GM23338 (cell line): ENCODE measurements at places on chromosomes 1 and 21.
A peak's percentile ranks its signal among the peaks of the same experiment; 100 is the strongest.

- peak; percentile 76 for DNase-seq
These were observed 27.5 kb downstream of the ATP8B2 start for GRCh38 chr1:154352581-154353459.

DNA sequence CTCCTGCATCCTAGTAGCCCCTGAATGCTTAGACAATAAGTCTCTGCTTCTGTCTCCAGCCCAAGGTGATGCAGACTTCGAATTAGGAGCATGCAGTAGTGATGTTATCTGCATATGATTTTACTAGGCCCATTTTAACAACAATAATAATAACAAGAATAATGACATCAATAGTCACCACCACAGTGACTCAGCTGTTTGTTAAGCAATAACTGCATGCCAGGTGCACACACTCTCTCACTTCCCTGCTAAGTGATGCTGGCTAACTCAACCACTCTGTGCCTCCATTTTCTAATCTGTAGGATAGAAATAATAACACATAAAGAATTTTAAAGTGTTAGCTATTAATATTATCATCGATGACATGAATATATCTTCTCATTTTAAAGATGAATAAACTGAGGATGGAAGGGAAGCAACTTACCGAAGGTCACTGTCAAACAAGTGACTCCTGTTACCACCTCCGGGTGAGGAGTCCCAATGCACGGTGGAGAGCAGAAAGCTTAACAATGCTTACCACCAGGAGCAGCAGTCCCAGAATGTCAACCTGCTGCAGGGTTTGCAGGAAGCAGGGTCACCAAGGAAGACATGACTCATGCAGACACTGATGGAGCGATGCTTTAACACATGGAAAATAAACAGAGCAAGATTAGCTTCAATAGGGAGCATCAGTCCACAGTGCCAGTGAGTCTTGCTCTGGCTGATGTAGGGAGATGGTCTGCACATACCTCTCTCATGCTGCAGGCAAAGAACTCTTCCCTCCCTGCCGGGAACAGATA is 290.2 kb downstream of the SPATA17 start:
- no peak for DNase-seq

DNA sequence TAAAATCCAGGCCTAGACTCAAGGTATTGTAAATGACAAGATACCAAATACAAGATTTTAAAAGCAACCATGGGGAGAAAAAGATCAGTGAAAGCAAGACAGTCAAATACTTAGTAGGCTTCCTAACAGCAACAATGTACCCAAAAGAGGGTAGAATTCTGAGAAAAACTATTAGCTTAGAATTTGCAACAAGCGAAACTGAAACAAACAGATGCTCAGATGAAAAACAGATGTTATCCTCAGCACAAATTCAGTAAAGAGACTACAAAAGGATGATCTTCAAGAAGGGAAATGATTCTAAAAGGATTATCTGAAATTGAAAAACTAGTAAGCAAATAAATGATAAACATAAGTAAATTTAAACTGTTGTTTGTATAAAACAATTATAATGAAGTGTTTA is 40.0 kb downstream of the PDC start:
- no peak for DNase-seq

DNA sequence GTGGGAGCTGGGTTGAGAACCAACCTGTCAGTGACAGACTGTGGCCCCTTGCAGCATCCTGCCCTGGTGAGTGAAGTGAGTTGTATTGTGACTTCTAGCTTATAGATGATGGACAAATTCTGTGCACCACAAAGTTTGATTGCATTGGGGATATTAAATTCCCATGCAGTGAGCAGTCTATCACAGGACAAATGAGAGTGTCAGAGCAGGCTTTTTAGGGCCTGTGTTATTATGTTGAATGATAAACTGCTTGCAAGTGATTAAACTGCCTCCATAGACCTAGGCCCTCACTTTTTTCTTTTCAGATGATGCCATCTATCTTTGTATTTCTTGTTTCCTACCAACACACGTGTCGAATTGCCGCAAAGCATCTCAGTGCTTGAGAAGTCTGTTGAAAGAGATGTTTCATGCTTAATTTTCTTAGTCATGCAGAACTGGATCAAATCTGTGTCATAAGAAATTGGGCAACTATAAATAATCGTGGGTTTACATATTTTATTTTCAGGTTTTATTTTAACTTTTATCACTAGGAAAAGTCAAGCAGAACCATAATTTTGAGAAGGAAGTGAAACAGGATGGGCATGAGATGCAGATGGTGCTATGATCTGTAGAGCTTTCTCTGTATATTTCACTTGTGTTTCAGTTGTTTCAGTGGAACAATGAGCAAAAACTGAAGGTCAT is 199.2 kb downstream of the S1PR1 start:
- DNase-seq = no peak

GRCh38 chr1:22450351-22451021 is 1.2 kb upstream of the ZBTB40 start:
- no peak for DNase-seq

GRCh38 chr1:26287033-26287711 is 7.3 kb downstream of the SH3BGRL3 start:
- DNase-seq = no peak

DNA sequence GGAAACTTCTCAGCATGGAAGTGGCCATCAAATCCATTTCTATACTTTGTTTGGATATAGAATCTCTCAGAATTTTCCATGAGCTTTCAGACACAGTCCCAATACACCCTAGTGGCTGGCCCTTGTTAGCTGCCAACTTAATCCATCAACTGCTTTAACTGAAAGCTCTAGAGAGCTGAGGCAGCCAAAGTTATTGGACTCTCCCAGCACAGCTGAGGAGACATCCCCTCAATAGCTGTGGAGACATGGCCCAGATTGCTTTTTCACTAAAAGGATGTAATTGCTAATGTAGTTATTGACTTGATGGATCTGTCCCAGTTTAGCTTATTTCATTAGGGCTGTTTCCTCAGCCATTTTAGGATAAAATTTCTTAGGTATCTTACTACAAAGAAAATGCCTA is 94.8 kb upstream of the PRMT6 start:
- no peak for DNase-seq

DNA sequence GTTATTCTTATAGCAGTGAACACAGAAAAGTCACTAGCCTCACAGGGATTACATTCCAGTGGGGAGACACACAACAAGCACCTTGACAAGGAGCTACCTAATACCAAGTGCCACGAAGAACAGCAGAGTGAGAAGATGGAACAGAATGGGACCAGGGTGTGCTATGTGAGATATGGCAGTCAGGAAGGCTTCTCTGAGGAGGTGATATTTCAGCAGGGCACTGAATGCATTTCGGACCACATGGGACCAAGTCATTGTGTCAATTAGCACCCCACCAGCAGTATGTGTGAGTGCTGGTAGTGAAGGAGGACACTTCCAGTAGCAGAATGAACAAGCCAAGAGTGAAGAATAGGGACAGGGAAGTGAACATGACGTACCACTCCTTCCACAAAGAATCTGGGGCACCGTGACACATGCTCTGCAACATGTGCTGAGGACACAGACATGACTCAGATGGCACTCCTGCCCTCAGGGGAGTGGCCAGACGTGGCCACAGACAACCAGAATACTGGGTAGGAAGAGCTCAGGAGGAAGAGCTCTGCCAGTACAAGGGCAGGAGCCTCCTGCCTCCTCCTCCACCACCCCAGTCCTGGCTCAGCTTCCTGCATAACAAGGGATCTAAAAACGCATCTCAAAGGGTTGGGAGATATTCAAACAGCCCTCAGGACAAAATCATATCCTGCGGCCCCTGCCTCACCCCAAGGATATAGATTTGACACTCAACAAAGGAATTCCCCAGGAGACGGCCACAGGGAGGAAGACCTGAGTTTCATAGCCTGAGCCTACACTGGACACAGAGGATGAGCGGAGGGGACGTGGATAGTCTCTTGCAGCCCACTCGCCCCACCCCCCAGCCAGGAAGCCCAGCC is 102.5 kb downstream of the TRABD2B start:
- peak; percentile 55 for DNase-seq

- DNase-seq = no peak
These were observed 96.4 kb upstream of the KCNJ6 start for GRCh38 chr21:38012672-38013071.
